ENCODE measurements at places on chromosomes 6 and 20. TPM values are rescaled to one million over a fixed set of nuclear protein-coding genes. Genes with fewer than 3 reads are reported as not detected.

FRMD1 gene
- total RNA-seq = not detected

- no peaks in the 10 kb centered on the region for H3K4me1 ChIP-seq
- DNase-seq = no peak
- no peak overlapping the region for H3K27ac ChIP-seq
- no peaks in the 10 kb centered on the region for H3K27me3 ChIP-seq
- H3K36me3 ChIP-seq = no peaks in the 10 kb centered on the region
- H3K4me3 ChIP-seq = no peak overlapping the region
Measured at GRCh38 chr20:41308726-41309413, 8.7 kb downstream of the ZHX3 start.

DNA sequence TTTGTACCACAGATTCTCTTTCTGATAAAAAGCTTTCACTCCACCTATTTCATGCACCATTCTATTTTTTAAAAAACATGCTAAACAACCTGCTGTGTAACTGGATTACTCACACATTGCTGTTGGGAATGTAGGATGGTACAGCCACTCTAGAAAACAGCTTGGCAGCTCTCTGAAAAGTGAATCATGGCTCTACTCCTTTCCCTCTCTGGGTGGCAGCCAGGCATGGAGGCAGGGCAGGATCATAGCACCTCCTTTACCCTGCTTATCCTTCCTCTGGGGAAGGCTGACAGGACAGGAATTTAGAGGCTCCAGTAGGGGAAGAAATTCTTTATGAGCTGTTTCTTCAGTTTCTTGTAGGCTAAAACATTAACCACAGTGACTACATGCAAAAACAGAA lies 6.7 kb upstream of the VNN2 start:
- H3K36me3 ChIP-seq = peaks cover 6% of the 10 kb centered on the region
- H3K4me3 ChIP-seq = no peak overlapping the region
- no peak overlapping the region for H3K27ac ChIP-seq
- DNase-seq = no peak

DNA sequence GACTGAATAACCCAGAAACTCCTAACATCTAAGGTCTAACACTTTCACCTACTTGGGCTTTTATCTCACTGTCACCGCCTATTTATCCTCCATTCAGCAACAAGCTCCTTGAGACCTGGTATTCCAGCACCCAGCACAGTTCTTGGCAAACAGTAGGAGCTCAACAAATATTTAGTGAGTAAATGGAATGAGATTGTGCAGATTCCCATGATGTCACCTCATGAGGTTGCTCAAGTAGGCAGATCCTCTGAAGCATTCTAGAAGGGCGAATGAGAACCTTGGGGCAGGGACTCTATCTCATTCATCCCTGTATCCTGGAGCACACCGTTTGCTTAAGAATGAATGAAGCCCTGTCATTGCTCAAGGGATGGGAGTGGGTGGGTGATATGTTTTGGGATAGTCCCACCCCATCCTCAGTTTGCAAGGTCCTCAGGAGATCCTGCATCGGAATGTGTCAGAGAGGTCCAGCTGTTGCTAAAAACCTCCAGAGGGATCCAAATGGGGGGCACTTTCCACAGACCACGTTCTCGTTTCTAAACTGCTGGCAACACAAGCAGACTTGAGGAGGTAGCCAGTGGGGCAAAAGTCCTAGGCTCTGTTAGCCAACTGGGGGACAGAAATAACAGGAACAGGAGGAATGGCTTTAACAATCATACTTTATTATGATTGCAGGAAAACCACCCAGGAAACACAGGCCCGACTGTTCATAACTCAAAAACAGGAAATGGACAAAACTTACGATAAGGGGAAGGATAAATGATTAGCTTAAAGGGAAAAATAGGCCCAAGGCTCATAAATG lies 42.0 kb downstream of the EDN1 start:
- H3K36me3 ChIP-seq = no peaks in the 10 kb centered on the region
- peaks cover 3% of the 10 kb centered on the region for H3K27me3 ChIP-seq
- no peak overlapping the region for H3K27ac ChIP-seq
- DNase-seq = no peak
- H3K4me1 ChIP-seq = no peaks in the 10 kb centered on the region

VNN1 gene
- not detected for total RNA-seq

DPM1 gene
- 34.3 TPM for total RNA-seq

DNA sequence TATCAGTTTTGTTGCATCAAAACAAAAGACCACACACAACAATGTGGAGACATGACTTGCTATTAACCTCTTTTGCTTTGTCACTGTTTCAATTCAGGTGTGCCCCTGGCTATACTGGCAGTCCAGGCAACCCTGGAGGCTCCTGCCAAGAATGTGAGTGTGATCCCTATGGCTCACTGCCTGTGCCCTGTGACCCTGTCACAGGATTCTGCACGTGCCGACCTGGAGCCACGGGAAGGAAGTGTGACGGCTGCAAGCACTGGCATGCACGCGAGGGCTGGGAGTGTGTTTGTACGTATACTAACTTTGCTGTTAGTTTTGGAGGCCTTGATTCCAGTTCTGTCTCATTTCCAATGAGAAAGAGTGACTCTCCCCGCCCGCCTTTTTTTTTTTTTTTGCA lies 356.9 kb downstream of the ARHGAP18 start:
- H3K4me1 ChIP-seq = no peaks in the 10 kb centered on the region
- no peak for DNase-seq
- H3K4me3 ChIP-seq = no peak overlapping the region
- H3K36me3 ChIP-seq = no peaks in the 10 kb centered on the region
- H3K27me3 ChIP-seq = no peaks in the 10 kb centered on the region

DNA sequence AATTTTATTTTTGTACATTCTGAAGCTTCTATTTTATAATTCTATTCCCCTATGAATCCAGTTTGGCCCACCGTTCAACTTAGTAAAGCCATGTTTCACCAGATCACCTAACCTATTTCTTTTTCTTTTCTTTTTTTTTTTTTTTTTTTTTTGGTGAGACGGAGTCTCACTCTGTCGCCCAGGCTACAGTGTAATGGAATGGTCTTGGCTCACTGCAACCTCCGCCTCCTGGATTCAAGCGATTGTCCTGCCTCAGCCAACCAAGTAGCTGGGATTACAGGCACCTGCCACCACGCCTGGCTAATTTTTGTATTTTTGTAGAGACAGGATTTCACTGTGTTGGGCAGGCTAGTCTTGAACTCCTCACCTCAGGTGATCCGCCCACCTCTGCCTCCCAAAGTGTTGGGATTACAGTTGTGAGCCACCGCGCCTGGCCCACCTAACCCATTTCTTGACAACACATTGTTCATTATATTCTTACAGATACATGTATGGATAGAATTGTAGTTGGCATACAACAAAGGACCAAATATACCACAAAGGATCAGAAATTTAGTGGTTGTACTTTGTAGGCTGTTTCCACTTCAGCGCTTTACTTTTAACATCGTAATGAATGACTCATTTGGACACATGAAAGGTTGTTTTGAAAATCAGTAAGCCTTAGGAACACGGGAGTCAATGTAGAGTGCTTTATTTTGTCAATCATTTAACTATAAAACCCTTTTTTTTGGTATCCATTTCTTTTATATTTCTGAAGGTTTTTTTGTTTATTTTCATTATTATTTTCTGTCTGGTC lies 63.2 kb downstream of the GJA1 start:
- H3K27ac ChIP-seq = no peak overlapping the region
- no peak overlapping the region for H3K4me3 ChIP-seq
- no peaks in the 10 kb centered on the region for H3K4me1 ChIP-seq

EPPIN gene
- total RNA-seq = not detected

DNA sequence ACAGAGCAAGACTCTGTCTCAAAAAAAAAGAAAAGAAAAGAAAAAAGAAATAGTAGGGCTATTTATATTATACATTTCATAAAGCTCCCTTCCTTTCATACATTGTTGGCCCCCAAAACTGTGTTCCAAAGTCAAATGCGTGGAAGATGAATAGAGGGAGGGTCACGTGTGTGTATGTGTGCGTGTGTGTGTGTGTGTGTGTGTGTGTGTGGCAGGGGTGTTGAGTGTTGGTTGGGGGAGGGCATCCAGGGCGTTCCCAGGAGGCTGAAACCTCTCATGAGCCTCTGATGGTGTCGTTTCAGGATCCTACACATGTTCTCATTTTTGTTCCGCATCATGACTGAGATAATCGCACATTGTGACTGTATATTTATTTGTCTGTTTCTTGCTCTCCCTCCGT lies 7.8 kb upstream of the BPIFB1 start:
- H3K4me1 ChIP-seq = no peaks in the 10 kb centered on the region
- no peaks in the 10 kb centered on the region for H3K36me3 ChIP-seq
- no peak for DNase-seq
- no peaks in the 10 kb centered on the region for H3K27me3 ChIP-seq

BHLHE23 gene
- not detected for total RNA-seq
